ENCODE measurements at places on chromosomes 12 and 14. TPM values are rescaled to one million over a fixed set of nuclear protein-coding genes. Genes with fewer than 3 reads are reported as not detected.

DNA sequence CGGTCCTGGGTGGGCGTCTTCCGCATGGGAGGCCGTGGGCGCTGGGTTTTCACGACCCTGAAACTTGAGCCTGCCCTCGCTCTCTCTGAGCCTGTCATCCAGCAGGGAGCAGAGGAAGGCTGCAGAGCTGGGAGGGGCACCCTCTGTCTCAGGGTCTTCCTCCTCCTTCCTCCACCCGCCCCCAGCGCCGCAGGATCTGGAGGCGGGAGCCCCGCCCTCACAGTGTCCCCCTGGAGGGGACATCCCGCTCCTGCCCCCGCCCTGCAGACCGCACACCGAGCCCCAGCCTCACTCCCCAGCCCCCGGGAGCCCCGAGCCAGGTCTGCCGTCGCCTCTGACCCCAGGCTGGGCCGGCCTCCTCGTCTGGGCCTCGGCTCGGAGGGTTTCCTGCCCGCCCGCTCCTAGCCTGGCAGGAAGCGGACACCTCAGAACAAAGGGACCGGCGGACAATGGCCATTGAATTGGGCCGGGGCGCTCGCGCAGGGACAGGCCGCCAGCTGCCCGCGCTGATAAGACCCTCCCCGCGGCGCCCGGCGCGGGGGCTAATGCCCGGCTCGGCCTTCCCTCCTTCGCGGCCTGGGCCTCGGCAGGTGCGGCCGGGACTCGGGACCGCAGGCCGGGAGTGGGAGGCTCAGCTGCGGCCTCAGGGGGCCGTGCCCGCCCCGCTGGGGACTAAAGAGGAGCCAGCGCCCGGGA, 15.3 kb upstream of the NUDT14 start:
- DNase-seq, result no peak

DNA sequence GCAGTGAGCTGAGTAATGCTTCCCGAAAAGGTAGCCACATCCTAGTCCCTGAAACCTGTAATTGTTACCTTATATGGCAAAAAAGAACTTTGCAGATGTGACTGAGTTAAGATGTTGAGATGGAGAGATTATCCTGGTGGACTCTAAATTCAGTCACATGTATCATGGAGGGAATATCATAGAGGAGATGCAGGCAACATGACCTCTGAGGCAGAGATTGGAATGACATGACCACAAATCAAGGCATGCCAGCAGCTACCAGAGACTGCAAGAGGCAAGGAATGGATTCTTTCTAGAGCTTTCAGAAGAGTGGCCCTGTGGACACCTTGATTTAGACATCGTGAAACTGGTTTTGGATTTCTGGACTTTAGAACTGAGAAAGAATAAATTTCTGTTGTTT, 18.5 kb downstream of the SLC38A6 start:
- no peak for DNase-seq

DNA sequence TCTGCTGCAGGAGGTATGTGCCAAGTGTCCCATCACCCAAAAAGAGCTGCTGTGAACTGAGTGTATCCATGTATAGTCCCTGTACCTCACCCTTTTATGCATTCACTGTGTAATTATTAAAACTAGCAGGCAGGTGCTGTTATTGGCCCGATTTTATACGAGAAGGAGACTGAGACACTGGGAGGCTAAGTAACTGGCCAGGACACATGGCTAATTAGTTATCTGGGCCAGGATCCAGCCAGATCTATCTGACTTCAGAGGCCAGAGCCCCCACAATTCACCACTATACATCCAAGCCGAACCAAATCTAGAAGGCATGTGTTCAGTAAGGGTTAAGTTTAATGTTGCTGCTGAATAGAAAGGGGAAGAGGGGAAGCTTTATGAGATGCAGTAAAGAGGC, 73.4 kb downstream of the FRMD6 start:
- DNase-seq, result no peak

- DNase-seq, result no peak
Measured at GRCh38 chr12:50322206-50322605, 38.9 kb upstream of the LIMA1 start.

GLI1 gene
- polyA plus RNA-seq, result 1.1 TPM

PROX2 gene
- polyA plus RNA-seq, result not detected
